ENCODE measurements at places on chromosomes 13 and 19. TPM values are rescaled to one million over a fixed set of nuclear protein-coding genes. Genes with fewer than 3 reads are reported as not detected.
A peak's percentile ranks its signal among the peaks of the same experiment; 100 is the strongest.

- no peak for DNase-seq
Observed at GRCh38 chr19:3743486-3743885, 18.0 kb downstream of the APBA3 start.

GRCh38 chr13:36294096-36294495 is 3.5 kb downstream of the CCDC169 start:
- DNase-seq: no peak

DNA sequence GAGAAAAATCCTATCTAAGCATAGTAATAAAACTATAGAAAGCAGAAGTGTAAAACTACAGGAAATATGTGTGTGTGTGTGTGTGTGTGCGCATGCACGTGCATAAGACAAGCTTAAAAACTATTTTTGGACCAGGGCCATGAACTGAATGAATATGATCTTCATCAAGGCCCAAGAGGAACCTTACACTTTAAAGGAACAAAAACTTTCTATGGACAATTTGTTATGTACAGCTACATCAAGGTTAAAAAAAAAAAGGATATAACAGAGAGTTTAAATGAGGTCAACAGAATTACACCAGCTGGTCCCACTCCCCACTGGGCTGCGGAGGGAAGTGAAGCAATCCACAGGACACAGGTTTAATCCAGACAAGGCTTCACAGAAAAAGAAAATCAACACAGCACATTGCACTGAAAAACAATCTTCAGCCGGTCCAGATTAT is 151.1 kb downstream of the LHFPL6 start:
- DNase-seq: no peak

DNA sequence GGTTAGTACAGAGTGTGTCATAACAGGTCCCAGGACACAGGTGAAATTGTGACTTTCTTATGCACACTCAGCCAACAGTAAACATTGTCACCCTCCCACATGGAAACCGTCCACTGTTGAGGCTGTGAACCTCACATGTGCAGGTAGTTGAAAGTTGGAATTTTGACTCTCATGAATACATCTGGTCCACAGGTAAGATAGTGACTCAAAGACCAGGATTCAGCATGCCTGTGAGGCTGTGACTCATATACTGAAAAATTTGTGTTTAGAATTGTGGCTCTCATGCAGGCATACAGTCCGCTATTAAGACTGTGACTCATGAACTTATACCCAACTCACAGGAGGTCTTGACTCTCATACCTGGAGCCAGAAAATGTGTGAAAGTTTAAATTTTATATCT is 67.8 kb downstream of the ZNF728 start:
- DNase-seq: no peak

The F7 gene
- total RNA-seq: not detected

The ZNF66 gene
- total RNA-seq: 18.4 TPM

GRCh38 chr13:37701972-37702371 is 103.4 kb upstream of the POSTN start:
- DNase-seq: no peak

- no peak for DNase-seq
Observed at GRCh38 chr19:54526972-54527371, 24.3 kb downstream of the LAIR2 start.

The PSG11 gene
- not detected for total RNA-seq

The NFIX gene
- 0.21 TPM for total RNA-seq

GRCh38 chr13:106599875-106600797 is 32.2 kb upstream of the ARGLU1 start:
- no peak for DNase-seq

The HSD17B14 gene
- total RNA-seq: 0.59 TPM

The ZNF541 gene
- 0.40 TPM for total RNA-seq

The BEST2 gene
- total RNA-seq: not detected

- DNase-seq: no peak
Observed at GRCh38 chr13:72204291-72204690, 337.3 kb upstream of the DACH1 start.

The AZU1 gene
- total RNA-seq: not detected

DNA sequence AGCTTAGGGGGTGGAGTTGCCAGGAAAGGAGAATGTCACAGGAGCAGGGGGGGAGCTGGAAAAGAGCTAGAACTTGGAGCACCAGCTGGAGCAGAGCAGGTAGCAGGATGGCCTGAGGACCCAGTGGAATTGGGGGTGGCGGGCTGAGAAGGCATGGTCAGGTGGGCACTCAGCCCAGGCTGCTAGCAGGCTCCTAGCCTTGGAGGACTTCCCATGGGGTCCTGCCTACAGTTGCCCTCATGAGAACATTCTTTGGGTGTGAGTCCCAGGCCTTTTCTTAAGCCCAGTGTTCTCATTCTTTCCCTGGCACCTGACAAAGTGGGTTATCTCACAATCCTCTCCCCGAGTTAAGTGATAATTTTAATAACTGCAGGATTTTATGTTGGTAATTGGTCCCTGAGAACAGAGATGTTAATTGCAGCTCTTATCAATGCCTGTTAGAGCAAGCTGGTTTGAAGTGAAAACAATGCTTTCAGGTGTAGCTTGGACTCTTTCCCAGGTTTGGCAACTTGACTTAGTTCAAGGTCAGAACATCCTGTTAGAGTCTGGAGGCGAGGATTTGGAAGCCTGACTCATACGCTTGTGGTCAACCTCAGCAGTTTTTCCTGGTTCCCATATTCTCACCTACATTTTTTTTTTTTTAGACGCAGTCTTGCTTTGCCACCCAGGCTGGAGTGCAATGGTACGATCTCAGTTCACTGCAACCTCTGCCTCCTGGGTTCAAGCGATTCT is 18.1 kb upstream of the OLFM4 start:
- DNase-seq: no peak

The ADGRE3 gene
- total RNA-seq: not detected

GRCh38 chr13:40221460-40222201 is 444.8 kb downstream of the FOXO1 start:
- DNase-seq: peak; percentile 46

DNA sequence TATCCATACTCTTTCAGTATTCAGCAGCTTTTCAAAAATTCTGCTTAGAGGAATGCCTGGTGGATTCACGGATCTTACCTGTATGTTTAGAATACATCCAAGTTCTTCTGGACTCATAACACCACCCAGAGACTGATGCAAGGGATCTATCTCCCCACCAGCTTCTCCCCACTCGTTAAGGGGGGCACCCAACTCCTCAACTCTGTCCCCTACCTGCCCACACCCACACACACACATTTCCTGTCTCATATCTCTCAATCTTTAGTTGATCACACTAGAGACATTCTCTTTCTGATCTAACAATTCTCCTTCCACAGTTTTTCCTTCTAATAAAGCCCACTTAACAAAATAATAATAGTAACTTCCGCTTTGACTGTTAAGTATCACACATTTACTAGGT is 110.1 kb downstream of the DLEU7 start:
- DNase-seq: no peak

The NLRP4 gene
- not detected for total RNA-seq

DNA sequence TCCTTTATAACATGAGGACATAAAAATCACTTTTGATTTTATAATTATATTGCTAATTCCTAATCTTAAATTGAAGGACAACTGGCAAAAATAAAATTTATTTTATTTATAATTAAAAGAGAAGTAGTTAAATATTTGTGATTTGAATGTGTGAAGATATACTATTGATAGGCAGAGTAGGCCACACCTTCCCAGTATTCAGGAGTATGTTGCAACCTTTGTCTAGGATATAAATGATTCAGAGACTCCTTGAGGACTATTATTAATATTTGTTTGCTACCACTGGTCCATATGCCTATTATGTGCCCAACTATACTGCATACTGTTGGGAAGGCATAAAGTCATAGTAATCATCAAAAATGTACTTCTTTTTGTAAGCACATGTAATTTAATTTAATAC is 94.2 kb downstream of the CDADC1 start:
- no peak for DNase-seq

The MBD3L3 gene
- total RNA-seq: not detected

- no peak for DNase-seq
Observed at GRCh38 chr19:14886032-14886431, at the start of gene OR7A17. OR7A17 (minus strand) TSS chr19:14886132; CDS start chr19:14881355, 4,777 bp downstream.

Data from activated CD8-positive, alpha-beta memory T cell treated with anti-CD3 and anti-CD28 coated beads, Interleukin-2, amount 10 ng/mL, durations not matched to agents 7 days and 5 days (primary cell).